Keratinocyte (primary cell): ENCODE measurements at places on chromosomes 1 and 21.

GRCh38 chr1:104468282-104468681, 718.6 kb downstream of the AMY1C start:
- no peak for DNase-seq

DNA sequence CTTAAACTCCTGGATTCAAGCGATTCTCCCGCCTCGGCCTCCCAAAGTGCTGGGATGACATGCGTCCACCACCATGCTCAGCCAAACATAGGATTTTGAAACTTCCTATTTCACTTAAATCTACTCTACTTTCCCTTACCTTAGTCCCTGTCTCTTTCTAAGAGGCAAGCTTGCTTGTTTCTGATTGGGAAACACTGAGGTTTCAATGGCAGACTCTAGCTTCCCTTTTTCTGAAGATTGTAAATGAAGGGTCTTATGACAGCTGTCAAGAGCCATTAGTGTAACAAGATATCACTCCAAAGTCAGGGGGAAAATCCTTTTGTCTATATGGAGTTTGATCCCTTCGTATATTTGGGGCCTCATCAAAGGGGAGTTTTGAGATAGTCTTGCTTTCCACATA, 23.5 kb upstream of the LMO4 start:
- DNase-seq = no peak

DNA sequence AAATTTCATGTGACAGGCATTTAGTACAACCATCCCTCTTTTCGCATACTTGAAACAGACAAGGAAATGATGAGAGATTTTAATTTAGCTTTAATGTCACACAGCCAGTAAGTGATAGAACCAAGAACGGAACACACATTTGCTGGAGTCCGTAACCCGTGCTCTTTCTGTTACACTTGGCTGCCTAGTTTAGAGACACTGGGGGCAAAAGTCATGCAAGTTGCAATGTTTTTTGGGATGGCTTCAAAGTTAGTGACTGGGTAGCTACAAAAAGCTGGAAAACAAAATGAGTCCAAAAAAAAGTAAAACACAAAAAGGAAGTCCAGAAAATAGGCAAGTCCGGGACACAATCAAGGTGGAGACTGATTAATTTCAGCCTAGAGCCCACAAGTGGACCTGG, 5.9 kb downstream of the NID1 start:
- no peak for DNase-seq

GRCh38 chr1:16351456-16351993, 755 bp downstream of the FBXO42 start:
- DNase-seq = no peak

DNA sequence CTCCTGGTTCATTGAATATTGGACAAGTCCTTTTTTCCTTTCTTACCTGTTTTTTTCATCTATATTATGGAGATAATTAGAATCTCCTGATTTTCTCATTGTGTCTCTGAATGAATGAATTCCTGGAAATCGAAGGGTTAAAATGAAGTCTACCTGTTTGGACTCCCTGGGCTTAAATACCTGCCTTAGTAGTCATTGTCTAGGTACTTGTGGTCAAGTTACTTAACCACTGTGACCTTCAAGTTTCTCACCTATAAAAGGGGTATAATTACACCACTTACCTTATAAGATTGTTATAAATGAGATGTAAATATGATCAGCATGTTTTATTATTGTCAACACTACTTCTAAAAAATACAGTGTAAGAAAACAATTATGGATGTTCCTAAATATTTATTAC, 9.0 kb upstream of the TBX19 start:
- DNase-seq = peak; percentile 38

DNA sequence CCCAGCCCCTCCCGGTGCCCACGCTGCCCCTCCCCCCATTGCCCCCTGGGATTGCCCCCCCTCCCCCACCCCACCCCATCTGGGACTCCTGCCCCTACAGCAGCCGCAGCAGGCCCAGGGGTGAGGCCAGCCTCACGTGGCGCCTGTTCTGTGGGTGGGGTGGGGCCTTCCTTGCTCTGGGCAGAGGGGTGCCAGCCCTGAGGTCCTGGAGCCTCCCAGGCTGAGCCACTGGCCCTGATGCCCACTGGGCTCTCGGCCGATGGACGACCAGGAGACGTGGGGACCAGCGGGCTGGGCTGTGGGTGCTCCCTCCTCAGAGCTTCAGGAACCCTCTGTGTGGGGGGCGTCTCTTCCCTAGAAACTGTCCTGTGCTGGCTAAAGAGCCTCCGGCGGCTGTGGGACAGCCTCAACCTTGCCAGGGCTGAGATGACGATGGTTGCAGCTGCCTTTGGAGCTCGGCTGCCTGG, 5.8 kb upstream of the C1orf159 start:
- no peak for DNase-seq

DNA sequence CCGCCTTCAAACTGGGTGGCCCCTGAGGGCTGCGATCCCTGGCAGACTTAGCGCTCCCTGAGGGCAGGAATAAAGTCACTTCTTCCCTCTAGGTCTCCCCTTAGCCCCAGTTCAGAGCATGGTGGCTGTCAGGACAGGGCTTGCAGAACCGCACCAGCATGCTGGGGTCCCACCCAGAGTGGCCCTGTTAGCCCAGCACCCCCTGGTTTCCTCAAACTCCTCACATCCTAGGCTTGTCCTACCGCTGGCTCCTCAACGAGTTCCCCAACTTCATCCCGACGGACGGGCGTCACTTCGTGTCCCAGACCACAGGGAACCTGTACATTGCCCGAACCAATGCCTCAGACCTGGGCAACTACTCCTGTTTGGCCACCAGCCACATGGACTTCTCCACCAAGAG, 15.8 kb downstream of the CNTN2 start:
- DNase-seq = no peak

DNA sequence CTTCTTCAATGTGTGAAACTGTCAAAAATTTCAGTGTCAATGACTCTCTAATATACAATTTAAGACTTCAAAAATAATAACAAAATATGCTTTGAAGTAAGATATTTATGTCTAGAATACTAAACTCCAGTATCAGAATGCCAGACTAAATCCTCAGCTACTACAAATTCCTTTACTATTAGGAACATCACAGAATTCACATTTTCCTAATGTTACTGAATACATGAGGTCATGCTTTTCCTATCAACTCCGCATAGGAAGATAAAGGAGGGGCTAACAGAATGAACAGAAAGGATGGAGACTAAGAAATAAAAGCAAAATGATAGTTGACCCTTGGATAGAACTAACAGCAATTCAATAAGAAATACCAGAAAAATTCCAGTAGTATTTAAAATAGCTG, 292.7 kb downstream of the SDCCAG8 start:
- DNase-seq = no peak

DNA sequence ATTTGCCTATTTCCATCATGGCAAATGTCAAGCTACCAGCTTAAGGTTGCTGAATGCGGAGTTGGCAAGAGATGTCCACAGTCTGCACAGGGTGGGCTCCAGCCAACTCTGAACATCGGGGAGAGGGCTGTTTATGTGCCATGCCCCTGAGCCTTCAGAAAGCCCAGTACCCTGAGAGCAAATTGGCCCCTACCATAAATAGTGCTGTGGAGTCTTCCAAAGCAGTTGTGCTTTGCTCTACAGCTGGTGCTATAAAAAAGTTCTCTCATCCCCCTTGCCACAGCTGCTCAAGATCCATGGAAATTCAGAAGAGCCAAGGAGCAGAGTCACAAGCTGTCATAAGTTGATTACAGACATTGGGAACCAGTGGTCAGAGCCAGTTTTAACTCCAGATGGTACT, 85.6 kb upstream of the CLDN14 start:
- no peak for DNase-seq

- DNase-seq = no peak
These were observed 118.5 kb downstream of the HLX start for GRCh38 chr1:220997791-220998190.

DNA sequence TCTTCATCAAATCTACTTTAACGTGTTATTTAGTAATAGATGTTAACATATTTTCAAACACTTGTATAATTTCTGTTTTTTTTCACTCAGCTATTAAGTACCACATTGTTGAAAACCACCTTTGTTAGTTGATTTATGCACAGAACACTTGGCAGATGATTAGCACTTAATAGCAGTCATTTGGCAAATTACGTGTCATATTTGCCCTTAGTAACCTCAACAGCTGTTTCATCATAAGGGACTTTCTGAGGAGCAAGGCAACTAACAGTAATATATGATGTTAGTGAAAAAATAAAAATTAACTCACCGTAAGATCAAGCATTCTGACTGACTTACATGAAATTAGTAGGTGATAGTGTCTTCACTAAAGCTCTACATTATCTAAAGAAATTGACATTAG, 186.4 kb downstream of the HMCN1 start:
- DNase-seq = no peak

DNA sequence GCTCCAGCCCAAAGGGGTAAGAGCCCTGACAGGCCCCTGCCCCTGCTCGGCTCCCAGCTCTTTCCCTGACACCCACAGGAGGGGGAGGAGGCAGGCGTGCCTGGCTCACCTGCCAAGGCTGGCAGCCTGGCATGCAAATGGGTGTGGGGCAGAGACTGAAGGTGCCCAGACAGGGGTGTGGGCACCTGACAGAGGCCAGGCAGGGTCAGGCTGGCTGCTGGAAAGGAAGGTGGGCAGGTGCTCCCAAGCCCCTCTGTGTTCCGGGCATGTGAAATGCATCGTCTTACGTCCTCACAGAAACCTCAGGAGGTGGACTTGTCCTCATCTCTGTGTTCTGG, 19.4 kb upstream of the CASZ1 start:
- DNase-seq = no peak

DNA sequence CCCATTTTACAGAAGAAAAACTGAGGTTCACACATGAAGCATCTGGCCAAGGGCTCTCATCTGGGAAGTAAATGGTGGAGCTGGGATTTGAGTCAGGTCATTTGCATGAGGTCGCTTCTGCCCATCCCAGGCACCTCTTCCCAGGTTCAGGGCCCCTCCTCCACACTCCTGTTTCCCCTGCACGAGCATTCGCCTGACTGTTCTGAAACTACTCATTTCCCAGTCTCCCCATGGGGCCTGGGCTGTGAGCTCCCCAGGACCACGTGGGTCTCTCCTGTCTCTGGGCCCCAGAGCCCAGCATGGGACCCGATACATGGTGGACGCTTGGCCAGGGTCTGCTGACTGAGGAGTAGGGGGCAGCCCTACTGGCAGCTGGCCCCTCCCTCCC, 360.8 kb downstream of the MATN1 start:
- no peak for DNase-seq

DNA sequence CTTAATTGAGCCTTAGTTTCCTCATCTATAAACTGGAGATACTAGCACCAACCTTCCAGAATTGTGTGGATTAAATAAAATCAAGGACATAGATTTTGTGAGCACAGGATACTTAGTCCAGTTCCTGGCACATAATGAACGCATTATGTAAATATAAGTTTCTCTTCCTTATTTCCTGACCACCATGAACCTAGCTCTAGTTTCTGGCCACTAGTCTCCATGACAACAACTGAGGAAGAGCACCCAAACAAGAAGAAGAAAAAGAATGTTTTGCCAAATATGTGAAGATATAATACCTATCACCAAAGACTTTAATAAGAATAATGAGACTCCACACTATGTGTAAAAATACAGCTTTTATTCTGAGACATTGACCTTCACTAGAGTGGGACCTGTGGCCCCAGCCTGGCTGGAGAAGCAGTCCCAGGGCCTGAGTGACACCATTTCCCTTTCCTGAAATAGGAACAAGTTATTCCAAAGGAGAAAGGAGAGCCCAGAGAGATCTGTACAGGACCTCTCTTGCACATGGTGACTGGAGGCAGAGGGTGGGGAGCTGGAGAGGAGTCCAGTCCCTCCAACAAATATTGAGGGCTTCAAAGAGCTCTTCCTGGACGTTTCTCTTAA, 940 bp upstream of the USF1 start:
- DNase-seq = no peak

DNA sequence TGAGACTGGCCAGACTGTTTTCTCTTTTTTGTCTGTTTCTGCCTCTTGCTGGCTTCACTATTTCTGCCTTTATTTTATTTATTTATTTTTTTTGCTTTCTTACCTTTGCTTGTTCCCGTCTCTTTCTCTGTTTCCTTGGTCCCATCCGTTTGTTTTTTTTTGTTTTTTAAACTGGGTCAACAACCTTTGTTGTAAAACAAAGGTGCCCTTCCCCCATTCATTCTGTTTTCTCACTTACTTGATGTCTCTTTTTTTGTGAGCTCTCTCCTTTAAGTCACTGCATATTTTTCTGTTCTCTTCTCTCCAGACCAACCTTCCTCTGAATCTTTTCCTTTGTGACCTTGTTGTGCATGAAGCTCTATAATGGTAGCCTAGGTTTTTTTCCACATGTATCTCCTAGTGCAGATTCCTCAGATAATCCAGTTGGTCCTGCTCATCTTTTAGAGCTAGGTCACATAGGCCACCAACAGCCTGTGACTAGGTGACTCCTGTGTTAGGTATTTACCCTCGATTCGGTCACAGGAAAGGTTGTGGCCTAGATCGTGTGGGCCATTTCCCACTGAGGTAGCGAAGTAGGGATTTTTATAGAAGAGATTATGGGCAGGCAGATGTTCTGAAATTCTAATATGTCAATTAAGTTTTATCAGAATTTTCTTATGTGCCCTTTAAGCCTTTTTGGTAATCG, 15.9 kb downstream of the GNAI3 start:
- no peak for DNase-seq

- DNase-seq = no peak
These were observed 62.7 kb downstream of the DMAP1 start for GRCh38 chr1:44275991-44276405.

DNA sequence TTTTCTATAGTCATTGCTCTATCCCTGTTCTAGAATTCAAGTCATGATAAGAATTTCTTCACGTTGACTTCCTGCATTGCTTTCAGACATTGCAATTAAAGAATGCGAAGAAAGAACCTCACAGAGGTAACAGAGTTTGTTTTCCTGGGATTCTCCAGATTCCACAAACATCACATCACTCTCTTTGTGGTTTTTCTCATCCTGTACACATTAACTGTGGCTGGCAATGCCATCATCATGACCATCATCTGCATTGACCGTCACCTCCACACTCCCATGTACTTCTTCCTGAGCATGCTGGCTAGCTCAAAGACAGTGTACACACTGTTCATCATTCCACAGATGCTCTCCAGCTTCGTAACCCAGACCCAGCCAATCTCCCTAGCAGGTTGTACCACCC, 10.6 kb downstream of the APCS start:
- peak; percentile 90 for DNase-seq

DNA sequence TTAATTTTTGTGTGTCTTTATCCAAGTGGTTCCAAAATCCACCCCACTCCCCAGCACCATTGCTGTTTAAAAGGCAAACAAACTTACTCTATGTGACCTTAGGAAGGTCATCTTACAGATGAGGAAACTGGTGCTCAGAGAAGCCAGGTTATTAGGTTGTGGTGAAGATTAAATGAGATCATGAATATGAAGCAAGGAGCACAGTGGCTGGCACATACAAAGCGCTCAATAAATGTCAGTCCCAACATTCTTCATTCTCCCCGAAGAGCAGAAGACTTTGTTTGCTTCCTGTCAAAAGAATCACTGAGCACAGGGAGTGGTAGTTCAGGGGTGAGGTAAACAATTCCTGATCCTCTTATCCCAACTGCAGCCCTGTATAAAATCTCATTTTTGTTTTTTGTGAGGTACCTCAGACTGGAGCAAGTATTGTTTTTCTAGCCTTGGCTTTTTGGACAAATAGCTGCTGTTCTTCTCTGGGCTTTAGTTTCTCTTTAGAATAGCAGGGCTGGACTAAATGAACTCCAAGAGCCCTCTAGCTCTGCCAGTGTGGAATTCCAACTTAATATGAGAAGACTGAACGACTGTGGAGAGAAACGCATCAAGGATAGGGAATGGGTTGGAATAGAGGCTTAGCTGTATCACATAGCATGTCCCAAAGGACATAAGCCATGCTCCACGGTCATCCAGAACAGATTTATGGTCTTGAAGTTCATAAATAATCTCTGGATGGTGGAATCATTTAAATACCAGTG, 455.3 kb upstream of the USP24 start:
- DNase-seq = no peak

- DNase-seq = no peak
These were observed at the start of gene CROCC for GRCh38 chr1:16921391-16922185. Gene CROCC, plus strand, starts transcription at chr1:16921931. Its CDS starts 88 bp downstream, at chr1:16922019.
